RKO (cell line): ENCODE measurements at places on chromosomes 2 and 18.

GRCh38 chr2:122565364-122565763, 809.9 kb downstream of the TSN start:
- no peak for DNase-seq

- DNase-seq = no peak
Measured at GRCh38 chr18:71844814-71845213, 699.3 kb downstream of the CBLN2 start.

DNA sequence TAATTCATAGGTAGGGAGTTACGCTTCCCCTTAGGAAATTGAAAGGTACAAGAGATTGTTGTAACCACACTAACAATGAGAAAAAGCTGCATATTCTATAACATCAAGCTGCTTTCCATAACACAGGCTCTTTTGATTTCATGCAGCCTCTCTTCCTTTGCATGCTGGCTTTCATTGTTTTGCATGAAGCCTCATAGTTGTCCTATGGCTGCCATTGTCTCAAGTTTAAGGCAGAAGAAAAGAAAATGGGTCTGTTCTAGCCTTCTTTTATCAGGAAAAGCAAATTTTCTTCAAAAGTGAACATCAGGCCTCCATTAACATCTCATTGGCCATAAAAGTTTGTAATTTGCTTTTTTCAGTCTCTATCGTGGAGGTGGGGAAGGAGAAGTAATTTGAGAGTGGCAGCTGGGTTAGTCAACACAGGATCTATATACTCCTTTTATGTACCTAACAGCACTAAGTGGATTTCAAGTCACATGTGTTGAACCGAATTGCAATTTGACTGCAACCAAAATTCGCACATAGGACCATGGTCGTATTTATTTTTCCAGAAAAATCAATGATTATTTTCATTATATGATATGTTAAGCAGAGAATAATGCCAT, 248.5 kb upstream of the RND3 start:
- DNase-seq = no peak

GRCh38 chr2:79011496-79011895, 14.0 kb upstream of the REG3G start:
- no peak for DNase-seq

GRCh38 chr2:209579230-209579749, 155.4 kb downstream of the MAP2 start:
- DNase-seq = no peak

DNA sequence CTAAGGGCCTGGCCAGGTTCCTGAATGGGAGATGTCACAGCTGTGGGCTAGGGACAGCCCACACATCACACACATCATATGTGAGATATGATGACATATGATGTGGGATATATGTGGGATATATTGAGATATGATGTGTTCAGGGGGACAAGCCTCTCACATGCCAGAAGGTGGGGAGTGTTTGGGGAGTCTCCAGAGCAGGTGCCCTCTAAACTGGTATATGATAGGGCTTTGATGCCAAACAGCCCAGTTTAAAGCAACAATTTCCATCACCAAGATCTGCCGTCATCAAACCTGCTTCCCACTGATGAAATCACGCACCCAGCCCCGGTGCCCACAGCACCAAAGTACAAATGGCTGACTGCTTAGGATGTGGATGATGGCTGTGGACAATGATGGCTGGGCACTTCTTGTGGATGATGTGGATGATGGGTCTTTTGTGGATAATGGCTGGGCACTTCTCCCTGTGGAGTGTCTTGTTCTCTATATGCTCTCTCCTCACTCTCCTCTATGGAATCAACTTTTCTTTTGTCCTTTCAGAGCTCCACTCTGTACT, 50.9 kb downstream of the FBLN7 start:
- DNase-seq = no peak

DNA sequence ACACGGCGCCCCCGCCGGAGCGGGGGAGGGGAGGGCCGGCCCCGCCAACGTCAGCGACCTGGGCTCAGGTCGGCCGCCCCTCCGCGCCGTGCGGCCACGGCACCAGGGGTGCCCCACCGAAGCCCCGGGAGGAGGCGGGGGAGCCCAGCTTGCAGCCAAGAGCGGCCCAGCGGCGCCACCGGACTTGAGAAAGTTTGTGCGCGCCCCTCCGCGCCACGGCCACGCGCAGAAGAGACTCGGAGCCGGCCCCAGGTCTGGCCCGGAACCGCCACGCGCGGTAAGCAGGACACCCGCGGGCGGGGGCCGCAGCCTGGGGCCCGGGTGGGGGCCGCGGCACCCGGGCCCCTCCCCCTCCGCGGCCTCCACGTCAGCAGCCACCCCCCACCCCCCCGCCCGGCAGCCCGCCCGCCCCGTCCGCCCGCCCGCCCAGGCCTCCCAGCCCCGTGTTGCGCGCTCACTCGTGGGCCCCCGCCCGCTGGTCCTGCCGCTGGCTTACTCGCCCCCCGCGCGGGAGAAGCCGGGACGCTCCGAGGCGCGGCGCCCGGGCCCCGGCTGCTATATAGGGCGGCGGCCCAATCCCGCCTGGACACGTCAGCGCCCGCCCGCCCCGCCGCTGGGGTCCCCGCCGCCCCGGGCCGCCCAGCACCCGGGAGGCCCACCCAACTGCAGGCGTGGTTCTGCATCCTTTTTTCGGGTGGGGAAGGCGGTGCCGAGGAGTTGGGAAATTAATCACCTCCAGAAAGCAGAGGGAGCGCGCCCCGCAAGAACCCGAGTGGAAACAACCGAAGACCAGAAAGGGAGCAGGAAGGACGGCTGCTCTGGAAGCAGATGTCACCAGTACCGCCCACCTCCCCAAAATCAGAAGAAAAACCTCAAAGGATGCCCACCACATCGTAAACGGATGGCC, 42.9 kb downstream of the HDLBP start:
- DNase-seq = peak; percentile 46

GRCh38 chr2:64134813-64135212, 9.4 kb downstream of the PELI1 start:
- no peak for DNase-seq

- no peak for DNase-seq
Measured at GRCh38 chr2:54979321-54980044, 70.8 kb downstream of the RTN4 start.

DNA sequence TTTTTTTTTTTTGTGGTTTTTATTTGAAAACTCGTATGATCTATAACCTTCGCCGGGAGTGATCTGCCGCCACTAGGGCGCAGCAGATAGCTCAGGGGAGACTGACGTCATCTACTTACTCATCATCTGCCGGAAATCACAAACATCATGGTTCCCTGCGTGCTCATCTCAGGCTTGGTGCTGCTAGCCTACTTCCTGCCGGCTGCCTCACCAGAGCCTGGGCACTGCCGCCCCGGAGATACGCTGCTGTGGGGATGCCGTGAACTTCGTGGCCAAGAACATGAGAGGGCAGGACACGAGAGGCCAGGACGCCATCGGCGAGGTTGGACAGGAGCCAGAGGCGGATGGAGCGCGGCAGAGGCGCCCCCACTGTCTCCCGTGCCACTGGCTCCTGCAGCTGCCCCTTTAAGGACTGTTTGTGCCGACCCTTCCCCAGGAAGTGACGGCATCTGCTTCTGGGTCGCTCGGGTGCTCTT, 68.8 kb downstream of the DOK6 start:
- DNase-seq = peak; percentile 70

- DNase-seq = no peak
Measured at GRCh38 chr2:26268213-26268612, 23.5 kb downstream of the HADHB start.

DNA sequence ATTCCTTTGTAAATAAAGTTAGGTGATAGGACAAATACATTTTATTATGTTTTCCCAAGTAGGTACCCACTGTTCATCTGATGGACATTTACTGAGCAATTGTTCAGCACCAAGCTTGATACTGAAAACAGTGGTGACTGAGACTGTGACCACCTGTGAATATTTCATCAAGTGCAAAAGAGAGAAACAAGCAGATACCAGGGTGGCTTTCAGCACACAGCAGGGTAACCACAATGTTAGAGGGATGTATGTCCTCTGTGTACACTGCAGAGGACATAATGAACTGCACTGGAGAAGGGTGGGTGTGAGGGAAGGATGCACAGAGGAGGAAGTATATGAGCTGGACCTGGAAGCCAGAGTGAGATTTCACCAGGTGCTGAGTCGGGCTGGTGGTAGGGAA, 411.8 kb downstream of the RAD51AP2 start:
- DNase-seq = no peak

- DNase-seq = no peak
Measured at GRCh38 chr2:14633061-14633460, 544 bp downstream of the LRATD1 start.

DNA sequence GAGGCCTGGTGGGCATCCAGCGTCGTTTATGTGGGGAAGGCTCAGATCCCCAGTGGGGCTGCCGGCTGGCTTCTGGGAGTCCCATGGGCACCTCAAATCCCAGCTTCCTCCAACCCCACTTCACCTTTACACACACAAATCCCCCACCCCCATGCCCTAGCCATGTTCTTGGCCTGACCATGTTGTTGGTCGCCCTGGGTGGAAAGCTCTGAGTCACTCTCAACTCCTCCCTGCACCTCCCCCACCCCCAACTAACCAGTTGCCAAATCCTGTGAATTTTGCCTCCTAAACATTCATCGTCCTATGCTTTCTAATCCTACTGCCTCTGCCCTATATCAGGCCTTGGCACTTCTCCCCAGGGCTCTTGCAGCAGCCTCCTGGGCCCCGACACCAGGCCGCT, 6.4 kb downstream of the TNS1 start:
- no peak for DNase-seq

DNA sequence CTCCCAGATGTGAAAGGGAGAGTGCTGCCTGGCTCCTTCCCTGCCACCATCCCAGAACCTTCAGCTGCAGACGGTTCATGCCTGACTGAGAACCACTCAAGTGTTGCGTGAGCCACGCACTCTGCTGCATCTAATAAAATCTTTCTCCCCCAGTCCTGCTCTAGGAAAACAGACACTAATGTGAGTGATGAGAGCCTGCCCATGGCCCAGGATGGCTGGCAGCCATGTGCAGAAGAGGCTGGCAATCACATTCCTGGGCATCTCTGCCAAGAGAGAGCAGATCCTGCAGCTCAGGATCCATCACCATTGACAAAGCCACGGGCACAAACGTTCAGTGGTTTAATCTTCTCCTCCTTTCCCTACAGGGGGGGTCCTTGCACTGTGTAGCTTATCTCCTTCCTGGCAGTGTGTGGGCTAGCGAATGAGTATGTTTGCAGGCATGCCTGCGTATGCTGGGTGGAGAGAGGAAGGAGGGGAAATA, 477.5 kb downstream of the SLC4A3 start:
- no peak for DNase-seq

DNA sequence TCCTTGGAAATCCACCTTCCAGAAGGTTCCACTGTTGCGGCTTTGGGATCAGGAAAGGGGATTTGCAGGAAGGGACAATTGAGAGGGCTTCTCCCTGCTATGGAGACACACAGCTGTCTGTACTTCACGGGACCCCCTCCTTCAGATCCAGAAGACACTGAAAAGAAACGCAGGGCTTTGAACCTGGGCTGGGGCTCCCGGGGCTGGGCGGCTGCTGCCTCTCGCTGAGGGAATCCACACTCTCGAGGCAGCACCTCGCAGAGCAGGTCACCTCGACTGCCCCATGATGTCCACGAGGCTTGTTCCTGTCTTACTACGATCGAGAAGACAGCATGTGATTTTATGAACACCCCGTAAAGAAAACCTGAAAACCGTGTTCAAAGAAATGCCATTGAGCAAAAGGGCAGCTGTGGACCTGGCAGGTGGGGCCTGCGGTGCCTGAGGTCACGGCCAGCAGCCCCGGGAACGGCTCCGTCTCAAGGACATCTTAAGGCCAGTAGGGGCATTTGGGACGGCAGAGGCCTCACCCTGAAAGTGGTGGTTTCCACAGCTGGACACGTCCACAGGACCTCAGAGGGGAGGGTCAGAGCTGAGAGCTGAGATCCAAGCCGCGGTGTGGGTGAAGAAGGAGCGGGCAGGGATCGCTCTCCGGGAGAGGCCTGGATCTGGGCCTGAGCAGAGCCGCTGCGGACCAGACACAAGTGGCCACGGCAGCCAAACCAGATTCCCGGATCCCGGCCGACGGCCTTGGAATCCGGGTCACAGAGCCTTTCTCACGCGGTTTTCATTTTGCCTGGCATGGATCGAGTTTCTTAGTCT, 165.7 kb downstream of the RTP5 start:
- no peak for DNase-seq

DNA sequence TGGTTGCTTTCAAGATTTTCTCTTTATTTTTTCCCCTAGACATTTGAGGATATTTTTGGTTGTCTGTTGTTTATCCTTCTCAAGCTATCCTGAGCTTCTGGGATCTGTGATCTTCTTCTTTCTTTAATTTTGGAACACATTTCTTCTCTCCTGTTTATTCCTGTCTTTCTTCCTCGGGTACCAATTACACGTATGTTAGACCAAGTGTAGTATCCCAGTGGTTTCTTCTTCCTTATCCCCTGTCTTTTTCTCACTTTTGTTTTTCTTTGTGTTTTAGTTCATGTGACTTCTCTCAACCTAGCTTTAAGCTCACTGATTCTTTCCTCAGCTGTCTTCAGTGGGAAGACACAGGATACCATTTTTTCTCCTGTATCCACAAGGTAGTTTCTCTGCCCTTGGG, 120.0 kb downstream of the GALR1 start:
- DNase-seq = no peak

DNA sequence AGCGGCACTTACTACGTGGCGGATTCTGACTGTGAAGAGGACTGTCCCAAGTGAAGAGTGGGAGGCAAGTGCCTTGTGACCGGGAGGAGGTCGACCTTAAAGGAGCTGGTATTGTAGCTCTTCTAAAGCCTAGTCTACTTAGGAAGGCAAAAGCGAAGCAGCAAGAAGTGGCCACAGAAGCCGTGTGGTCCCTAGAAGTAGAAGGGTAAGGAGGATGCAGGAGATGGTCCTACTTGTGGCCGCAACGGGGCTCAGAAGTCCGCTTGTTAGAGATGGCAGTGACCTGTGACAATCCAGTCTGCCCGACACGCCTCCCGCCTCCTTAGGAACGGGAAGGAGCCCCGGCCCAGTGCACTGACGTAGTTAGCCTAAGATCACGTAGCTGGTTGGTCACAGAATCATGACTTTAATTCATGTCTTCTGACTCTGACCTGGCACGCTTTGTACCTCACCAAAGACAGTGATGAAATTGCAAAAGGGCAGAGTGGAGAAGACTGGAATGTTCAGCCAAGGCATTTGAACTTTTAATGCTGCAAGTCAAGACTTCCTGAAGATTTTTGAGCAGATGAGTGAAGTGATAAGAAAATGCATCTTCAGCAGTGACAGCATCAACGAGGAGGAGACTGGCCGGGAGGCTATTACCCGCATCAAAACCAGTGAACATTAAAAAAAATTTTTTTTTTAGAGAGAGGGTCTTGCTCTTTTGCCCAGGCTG, 749 bp upstream of the EIF2AK3 start:
- DNase-seq = peak; percentile 92

DNA sequence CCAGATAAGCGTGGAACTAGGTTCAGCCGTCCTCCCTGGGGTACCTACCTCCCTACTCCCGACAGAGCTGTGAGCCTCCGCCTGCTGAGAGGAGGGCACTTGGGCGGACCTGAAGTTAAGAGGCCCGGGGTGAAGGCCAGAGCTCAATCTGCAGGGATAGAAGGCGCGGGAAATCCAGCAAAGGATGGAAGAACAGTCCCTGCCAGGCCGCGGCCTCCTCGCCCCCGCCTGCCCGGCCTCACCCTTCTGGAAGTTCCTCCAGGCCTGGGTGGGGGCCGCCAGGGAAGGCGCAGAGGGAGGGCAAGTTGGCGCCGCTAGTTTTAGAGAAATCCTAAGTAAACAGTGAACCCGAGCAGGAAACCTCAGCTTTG, 13.0 kb downstream of the EN1 start:
- no peak for DNase-seq

GRCh38 chr2:182496596-182496995, 69.8 kb upstream of the PDE1A start:
- DNase-seq = no peak
